ENCODE measurements at places on chromosomes 2 and 18.

- no peak for DNase-seq
These were observed 12.6 kb upstream of the TMX3 start for GRCh38 chr18:68727506-68727905.

- no peak for DNase-seq
These were observed 16.0 kb upstream of the CAB39 start for GRCh38 chr2:230696670-230697069.

GRCh38 chr18:47413327-47413726, 161.9 kb upstream of the SKOR2 start:
- no peak for DNase-seq

DNA sequence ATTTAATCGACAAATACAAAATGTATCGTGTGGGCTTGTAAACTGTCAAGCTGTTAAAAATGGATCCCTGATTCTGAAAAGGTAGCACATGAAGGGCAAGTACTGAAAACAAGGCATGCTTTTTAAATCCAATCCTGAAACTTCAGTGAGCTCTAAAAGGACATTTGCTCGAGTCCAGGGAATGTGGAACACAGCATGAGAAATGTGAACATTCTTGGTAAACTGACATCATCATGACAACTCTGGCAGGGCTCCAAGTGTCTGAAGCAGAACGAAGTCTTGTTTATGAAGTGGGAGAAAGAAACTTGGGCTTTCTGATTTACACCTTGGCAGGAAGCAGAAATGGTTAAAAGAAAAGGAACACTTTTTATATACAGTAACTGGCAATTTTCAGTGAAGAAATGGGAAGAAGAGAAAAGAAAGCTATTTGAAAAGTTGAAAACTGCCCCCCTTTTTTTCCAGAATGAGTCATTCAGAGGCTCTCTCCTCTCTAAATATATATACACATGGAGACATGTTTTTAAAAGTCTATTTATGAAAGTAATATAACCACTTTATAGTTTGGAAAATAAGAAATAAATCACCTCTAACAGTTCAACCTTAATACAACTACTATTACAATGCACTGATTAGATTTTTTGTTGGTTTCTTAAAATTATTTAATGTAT, 120.8 kb downstream of the GAREM1 start:
- DNase-seq = no peak

DNA sequence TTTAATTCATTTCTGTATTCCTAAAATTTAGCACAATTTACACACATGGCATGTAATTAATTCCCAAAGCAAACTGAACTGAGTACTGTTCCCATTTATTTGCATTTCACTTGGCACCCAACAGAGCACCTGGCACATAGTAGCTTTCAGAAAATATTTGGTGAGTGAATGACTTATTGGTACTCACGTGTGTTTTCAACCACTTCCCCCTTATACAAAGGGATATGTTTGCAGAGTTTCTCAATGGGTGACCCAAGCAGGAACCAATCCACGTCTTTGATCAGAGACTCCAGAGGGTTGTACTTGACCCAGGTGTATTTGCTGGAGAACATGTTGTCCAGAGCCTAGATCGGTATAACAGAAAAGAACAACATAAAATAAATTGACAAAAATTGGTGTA, 6.6 kb downstream of the GKN2 start:
- no peak for DNase-seq

- DNase-seq = no peak
These were observed 30.8 kb downstream of the CCDC93 start for GRCh38 chr2:117983040-117983439.

DNA sequence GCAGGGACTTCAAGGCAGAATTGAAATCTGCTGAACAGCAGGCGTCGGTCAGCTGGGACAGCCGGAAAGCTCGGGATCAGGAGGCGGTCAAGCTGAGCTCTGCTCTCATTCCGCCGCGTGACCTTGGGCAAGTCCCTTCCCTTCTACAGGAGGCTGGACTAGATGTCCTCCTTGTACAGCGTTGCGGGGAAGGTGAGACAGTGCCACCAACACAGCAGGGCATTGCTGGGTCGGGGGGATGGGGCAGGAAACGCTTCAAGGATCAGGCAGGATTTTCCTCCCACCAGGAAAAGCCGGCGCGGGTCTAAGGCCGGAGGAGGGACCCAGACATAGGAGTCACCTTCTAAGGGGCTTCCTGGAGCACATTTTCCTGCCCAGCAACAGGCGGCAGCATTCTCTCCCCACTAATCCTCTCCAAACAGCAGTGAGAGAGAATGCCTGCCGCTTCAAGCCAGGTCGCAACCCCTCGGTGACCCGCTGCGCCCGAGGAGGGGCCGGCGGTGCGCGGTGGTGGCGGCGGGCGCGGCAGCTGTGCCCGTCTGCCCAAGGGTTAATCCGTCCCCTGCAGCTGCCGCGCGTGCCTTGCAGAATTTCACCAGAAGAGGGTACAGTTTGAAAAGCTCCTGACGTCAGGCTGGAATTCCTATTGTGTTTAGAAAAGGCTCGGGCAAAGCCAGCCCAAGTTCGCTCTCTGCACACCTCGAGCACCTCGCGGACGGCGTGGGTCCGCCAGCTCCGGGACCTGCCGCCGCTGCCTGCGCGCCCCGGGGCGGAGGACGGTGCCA, at the start of gene KCNF1:
KCNF1 (plus strand) TSS at position 644 of the 785 bp plus-strand sequence. CDS start 493 bp downstream, outside the sequence.
- DNase-seq = no peak

- no peak for DNase-seq
These were observed 211.8 kb downstream of the LTBP1 start for GRCh38 chr2:33158482-33159003.

GRCh38 chr18:74804677-74805076, 207.0 kb downstream of the ZNF407 start:
- DNase-seq = no peak

GRCh38 chr2:141899740-141900139, 231.1 kb downstream of the LRP1B start:
- DNase-seq = no peak

DNA sequence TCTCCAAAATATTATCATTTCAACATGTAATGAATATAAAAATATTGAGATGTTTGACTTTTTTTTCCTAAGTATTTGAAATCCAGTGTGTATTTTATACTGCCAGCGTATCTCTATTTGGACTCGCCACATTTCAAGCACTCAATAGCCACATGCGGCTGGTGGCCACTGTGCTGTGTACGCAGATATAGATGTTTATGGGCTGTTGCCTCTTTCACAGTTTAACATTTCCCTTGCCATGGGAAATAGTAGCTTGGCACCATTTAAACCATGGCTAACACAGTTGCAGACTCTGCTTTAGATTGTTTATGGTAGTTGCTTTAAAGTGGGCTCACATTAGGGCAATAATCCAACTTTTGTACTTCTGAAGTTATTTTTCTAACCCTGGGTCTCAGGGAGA, 136.6 kb upstream of the ITGB6 start:
- DNase-seq = no peak

DNA sequence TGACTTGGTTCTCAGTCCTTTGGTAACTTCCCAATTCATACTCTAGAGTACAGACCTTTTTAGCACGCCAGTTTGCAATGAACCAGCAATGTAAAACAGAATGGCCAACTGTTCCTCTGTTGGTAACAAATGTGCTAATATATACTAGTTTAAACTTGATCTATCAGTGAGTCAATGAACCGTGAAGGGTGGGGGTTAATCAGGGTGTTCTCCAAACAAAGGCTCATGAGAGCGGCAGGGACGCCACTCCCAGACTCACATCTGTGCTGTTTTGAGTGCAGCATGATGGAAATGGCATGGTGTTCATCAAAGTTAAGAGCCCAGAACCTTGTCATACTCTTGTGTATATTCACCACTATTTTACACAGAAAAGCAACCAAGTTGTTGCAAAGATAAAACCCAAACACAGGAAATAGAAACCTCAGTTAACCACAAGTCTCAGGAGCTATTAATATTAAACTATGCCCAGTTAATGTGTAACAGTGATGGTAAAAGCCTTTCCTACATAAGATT, 70.3 kb downstream of the CERKL start:
- no peak for DNase-seq

- DNase-seq = no peak
These were observed 937.9 kb upstream of the LRRTM1 start for GRCh38 chr2:81242501-81242900.

- DNase-seq = no peak
These were observed 120.8 kb downstream of the FAM168B start for GRCh38 chr2:130972410-130972809.

- no peak for DNase-seq
These were observed 96.9 kb downstream of the TSHZ1 start for GRCh38 chr18:75307530-75307929.

DNA sequence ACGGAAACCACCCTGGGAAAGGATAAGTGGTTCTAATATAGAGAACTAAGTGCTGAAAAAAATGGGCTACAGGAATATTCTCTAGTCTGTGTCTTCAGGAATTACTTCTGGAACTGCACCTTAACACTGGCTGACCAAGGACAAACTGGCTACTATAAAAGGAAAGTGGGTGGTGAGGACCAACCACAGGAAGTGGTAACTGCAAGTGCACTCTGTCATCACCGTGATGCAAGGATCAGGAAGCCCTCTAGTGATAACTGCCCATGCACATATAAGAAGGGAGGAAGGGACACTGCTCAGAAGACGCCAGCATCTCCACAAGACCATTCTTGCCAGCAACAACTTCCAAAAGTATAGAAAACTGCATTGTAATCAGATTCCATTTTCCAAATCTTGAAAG, 424.4 kb upstream of the RGPD4 start:
- DNase-seq = no peak

DNA sequence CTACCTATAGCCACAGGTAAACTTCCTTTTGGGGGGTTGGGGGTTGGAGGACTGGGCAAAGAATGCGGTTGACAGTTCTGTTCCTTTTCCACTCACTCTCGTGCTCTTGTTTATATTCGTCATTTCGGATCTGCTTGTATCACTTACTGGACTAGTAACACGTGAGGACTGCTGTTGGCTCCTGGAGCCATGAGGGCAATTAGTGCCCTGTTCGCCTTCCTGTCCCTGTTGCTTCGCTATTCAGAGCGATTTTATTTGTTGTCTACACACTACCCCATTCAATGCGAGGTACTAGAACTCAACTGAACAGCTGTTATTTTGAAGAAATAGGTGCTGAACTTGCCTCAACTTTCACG, 1.1 kb downstream of the KCNJ3 start:
- DNase-seq = no peak

DNA sequence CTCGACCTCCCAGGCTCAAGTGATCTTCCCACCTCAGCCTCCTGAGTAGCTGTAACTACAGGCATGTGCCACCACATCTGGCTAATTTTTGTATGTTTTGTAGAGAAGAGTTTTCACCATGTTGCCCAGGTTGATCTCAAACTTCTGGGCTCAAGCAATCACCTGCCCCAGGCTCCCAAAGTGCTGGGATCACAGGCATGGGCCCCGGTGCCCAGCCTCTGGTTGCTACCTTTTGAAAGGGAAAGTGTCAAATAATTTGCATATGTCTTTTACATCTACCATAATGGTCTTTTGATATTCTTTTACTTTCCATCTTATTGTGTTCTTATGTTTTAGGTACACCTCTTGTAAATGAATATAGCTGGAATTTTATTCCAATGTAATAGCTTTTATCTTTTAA, 263.1 kb upstream of the FN1 start:
- DNase-seq = no peak

DNA sequence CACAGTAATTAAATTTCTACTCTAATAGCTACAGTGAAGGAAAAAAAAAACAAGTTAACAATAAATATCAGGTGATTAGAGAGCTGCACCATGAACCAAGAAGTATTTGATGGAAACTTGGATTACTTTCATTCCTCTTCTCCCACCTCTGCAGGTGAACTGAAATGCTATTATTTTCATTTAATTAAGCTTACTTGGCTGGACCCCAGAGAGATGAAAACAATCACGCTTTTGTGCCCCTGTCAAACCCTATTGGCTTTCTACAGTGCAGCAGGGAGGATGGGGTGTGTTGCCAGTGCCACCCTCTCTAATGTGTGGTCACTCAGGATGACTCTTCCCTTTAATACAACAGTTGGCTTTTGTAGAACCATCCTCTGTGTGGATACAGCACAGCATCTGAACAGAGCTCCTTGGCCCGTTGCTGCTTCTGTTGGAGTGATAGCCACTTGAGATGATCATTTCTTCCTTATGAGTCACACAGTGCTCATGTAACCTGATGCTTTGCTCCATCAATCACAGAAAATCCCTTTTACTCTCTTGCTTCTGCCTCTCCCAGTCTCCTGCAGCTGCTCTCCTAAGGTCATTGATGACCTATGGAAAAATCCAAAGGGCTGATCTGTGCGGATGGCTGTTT, 5.5 kb upstream of the ARL4C start:
- DNase-seq = no peak

DNA sequence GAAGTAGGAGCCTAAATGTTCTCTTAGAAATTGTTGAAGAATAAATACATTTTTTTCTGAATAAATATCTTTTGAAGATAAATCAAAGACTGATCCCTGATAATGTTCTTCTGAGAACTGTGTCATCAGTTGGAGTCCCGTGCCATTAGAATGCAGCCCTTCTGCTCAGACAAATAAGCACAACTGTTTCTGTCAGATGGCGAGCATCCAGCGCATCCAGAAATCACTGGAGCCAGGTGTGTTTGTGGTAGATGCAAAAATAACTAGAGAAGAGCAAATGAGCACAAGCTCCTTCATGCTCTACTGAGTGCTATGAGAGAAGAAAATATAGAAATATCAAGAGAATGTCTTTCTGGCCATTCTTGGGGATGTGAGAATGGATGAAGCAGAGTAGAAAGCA, 573.7 kb downstream of the THSD7B start:
- no peak for DNase-seq

DNA sequence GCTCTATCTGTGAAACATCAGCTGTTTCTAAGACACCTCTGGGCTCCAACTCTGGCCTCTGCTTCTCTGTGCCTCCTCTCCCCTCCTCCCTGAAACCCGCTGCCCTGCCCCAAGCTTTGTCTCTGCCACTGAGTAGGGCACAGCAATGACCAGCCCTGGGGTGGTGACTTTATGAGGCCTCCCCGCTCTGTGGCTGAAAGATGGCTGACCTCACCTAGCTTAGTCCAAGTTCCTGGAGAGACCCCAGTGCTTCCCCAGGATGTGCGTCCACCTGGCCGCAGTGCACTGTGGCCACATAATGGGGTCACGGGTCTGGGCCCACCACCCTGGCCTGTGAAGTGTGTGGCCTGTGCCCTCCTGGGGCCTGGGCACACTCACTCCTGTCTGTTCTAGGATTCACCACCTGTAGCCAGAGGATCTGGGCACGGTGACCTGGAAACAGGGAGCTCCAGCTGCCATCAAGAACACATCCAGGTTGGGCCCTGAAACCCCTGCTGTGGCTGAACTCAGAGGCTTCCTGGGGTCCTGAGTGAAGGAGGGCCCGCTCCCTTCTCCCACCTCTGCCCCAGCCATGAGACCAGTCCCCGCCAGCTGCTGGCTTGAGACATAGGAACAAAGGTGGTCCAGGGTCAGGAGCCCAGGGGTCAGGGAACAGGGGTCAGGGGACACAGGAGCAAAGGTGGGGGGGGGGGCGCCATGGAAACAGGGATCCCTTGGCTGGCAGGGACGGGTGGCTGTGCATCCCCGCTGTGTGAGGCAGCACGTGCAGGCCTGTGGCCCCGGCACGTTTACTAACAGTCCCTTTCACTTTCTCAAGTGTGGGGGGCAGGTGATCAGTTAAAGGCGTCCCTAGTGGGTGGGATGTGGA, 29.3 kb upstream of the OTOS start:
- DNase-seq = no peak

- no peak for DNase-seq
These were observed 2.1 kb downstream of the MLPH start for GRCh38 chr2:237488901-237489860.

- no peak for DNase-seq
These were observed 28.5 kb downstream of the CIB4 start for GRCh38 chr2:26612522-26613240.

- no peak for DNase-seq
These were observed 174.5 kb downstream of the LAMA1 start for GRCh38 chr18:6943143-6943542.

Data from iPS DF 6.9 (cell line).